HCT116 (cell line): ENCODE measurements at places on chromosomes 7 and 10.

GRCh38 chr7:10128748-10129147 lies 844.9 kb upstream of the PHF14 start:
- no peak for DNase-seq

DNA sequence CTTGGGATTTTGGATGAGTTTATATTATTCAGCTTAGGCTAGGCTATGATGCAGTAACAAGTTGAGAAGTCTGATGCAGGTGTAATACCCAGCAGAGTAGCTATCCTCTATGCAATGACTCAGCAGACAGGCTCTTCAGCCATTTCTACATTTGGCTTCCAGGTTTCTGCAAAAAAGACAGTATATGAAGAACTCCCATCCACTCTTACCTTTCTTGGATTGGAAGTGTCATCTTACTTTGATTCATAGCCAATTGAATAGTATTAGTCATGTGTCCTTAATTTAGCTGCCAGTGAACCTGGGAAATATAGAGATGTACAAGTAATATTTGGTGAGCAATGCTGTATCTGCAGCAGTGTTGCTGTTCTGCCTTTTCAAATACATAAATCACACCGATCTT lies 127.8 kb upstream of the NPSR1 start:
- no peak for DNase-seq

DNA sequence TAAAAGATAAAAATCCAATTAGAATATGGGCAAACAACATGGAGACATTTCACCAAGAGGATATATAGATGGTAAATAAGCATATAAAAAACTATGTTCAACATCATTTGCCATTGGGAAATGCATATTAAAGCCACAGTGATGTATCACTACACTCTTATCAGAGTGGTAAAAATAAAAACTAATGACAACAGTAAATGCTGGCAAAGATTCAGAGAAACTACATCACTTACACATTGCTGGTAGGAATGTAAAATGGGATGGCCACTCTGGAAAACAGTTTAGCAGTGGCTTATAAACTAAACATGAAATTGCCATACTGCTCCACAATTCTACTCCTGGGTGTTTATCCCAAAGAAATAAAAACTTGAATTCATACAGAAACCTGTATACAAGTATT lies 59.2 kb downstream of the CROT start:
- DNase-seq = no peak

GRCh38 chr10:29600821-29601220 lies 34.0 kb downstream of the SVIL start:
- DNase-seq = no peak

DNA sequence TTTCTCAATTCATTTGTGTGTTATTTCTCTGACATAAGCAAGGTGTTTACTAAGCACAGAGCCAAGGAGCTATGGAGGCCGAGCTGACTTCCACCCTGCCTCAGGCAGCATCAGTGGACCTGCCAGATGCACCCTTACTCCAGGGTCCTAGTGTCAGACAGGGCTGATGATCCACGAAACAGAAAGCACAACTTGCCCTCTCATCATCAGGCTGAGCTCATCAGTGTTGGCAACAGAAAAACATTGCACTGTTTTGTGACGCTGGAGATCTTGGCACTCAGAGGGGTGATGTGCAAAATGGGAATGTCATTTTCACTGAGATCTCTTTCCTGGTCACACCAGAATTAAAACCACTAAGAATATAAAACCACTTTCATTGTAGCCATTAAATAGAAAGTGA lies 201.8 kb downstream of the GLI3 start:
- no peak for DNase-seq

- peak; percentile 41 for DNase-seq
Observed at GRCh38 chr7:41029072-41029499, 673.8 kb downstream of the INHBA start.

- no peak for DNase-seq
Observed at GRCh38 chr10:3020311-3020710, 47.0 kb upstream of the PFKP start.

DNA sequence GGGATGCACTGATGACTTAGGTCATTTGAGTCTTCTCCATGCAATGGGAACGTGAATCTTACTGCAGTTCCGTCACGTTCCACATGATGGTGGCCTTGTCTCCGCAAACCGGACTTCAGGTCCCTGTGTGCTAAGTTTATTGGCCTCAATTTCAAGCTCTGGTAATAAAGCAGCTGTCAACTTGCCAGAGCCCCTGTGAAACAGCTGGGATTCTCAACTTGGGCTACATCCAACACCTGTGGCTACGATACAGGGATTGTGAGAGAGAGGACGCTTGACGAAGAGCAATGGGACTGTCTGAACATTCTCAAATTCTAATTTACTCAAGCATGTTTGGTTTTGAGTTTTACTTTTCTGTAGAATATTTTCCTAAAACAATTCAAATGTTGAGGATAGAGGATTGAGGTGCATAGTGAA lies 174.2 kb downstream of the PTN start:
- DNase-seq = no peak

DNA sequence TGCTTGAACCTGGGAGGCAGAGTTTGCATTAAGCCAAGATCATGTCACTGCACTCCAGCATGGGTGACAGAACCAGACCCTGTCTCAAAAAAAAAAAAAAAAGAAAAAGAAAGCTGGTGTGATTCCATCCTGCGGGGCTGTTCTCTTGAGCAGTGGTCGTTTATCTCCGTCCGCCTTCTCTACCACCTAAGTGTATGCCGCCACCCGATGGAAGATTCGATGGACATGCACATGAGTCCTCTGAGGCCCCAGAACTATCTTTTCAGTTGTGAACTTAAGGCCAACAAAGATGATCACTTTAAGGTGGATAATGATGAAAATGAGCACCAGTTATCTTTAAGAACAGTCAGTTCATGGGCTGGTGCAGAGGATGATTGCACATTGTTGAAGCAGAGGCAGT lies 65.7 kb downstream of the ABRAXAS2 start:
- DNase-seq = no peak

- no peak for DNase-seq
Observed at GRCh38 chr10:102504976-102505300, 1.2 kb downstream of the SUFU start.

DNA sequence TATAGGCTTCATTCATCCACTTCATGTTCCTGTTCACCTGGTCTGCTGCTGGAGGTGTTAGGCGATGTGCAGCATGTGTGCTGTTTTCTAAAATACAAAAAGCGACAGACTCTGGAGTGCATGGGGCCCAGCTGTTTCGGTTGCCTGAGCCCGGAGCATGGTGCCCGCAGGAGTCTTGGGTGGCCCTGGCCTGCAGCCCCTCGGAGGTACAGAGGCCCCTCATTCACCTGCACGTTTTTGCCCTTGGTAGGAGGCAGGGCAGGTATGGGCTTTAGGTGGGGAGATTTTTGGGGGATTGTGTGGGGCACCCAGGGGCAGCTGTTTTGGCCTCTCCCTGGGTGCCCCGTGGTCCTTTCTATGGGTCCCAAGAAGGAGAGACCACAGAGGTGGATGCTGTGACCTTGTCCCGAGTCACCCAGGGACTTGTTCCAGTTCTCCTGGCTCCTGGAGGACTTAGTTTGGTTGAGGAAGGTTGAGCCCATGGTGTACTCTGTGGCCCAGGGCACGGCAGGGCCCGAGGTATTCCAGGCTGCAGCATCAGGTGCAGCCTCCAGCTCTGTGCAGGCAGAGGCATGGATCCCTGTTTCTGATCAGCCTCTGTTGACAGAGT lies 130.7 kb downstream of the TRRAP start:
- DNase-seq = no peak

GRCh38 chr7:148185041-148185440 lies 405.5 kb upstream of the C7orf33 start:
- no peak for DNase-seq

GRCh38 chr10:46064269-46064817 lies 18.3 kb upstream of the MSMB start:
- DNase-seq = no peak
